ENCODE measurements at places on chromosomes 12 and 14. TPM values are rescaled to one million over a fixed set of nuclear protein-coding genes. Genes with fewer than 3 reads are reported as not detected.

DNA sequence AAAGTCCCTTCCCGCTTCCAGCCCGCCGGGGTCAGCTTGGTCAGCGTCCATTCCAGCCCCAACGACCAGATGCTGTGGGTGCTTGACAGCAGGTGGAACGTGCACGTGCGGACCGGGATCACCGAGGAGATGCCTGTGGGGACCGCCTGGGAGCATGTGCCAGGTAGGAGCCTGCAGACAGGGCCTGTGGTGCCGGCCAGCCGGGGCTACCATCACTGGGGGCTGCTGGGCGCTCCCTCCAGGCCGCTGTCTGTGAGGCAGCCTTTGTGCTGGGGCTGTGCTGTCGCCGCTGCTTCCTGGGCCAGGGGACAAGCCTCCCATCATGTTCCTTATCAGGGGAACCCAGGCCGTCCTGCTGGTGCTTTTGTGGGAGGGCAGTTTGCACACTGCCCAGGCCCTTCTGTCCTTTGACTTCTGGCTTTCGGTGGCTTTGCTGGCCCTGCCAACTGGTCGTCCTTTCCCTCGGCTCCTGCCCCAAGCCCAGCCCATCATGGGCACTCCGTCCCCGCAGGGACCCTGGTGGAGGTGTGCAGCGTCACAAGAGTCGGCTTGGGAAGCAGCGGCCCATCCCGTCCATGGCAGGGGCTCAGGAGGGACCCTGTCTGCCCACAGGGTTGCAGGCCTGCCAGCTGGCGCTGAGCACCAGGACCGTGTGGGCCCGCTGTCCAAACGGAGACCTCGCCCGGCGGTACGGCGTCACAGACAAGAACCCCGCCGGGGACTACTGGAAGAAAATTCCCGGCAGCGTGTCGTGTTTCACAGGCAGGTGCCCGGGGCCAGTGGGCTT lies 12.4 kb downstream of the ANKRD9 start:
- DNase-seq, result no peak

GRCh38 chr14:92439537-92440344 lies 73.8 kb upstream of the RIN3 start:
- no peak for DNase-seq

GRCh38 chr12:109559200-109559505 lies 14.2 kb downstream of the MMAB start:
- DNase-seq, result no peak

DNA sequence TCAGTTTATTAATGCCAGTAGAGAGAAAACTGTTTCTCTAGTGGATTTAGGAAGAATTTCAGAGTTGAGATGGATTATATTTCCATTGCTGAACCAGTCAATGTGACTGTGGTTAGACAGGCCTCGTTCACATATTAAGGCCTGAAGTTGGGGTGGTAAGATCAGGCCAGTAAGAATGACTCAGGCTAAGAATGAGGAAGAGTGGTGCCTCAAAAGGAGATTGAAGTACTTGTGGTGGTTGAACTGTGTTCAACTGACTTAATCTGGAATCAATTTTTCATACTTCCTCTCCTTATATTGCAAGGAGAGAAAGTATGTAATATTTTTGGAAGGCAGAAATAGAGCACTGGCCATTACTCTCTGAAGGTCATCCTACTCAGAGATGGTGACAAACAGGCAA lies 37.8 kb upstream of the ATF7IP start:
- DNase-seq, result no peak

GRCh38 chr14:51201890-51202289 lies 38.2 kb upstream of the TMX1 start:
- DNase-seq, result no peak

- DNase-seq, result peak; percentile 27
Measured at GRCh38 chr12:53169644-53170043, 10.9 kb upstream of the ZNF740 start.

DNA sequence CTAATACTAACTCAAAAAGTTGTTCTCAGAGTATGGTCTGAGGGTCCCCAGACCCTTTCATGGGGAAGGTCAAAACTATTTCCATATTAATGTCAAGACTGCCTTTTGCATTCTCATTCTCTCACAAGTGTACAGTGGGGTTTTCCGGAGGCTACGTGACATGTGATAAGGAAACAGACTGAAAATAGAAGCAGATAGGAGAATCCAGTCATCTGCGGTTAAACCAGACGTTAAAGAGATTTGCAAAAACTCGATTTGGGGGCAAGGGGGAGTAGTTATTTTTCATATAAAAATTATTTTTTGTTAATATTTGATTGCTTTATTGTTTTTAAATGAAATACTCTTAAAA lies 1.0 kb upstream of the NAP1L1 start:
- DNase-seq, result no peak

DNA sequence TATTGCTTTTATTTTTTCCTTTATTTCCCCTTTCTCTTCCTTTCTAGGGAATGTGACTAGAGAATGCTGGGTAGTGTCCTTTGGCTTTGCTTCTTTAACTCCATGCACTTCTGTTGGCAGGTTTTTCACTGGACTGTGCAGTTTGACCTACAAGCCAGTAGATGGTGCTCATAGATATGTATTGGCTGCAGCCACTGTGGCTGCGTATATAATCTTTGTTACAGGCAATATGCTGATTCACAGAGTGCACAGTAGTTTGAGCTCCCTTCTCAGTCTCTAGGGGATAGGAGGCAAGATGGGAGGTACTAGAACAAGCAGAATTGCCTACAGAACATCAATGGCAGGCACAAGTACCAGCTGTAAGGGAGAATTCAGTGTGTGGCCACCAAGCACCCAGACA lies 503.5 kb downstream of the LRFN5 start:
- no peak for DNase-seq

- peak; percentile 96 for DNase-seq
Measured at GRCh38 chr12:124381456-124382296, 86.8 kb downstream of the RFLNA start.

GRCh38 chr12:76158518-76159321 lies 74.2 kb upstream of the NAP1L1 start:
- DNase-seq, result no peak

GRCh38 chr12:116497051-116497591 lies 62.1 kb upstream of the MAP1LC3B2 start:
- no peak for DNase-seq

DNA sequence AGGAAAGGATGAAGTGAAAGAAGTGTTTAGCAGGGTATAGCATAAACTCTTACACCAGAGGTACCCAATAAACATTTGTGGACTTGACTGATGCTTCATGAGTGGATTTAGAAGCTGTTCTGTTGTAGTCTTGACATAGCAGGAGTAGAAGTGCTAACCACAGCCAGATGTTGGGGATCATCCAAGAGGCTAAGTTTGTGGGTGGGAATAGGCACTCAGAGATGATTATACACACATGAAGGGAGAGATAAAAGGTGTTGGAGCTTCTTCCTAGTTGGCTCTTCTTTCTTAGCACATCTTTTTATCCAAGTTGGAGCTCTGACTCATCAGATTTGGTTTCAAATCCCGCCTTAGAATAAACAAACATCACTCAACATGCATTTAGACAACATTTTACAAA lies 166.7 kb upstream of the E2F7 start:
- no peak for DNase-seq

DNA sequence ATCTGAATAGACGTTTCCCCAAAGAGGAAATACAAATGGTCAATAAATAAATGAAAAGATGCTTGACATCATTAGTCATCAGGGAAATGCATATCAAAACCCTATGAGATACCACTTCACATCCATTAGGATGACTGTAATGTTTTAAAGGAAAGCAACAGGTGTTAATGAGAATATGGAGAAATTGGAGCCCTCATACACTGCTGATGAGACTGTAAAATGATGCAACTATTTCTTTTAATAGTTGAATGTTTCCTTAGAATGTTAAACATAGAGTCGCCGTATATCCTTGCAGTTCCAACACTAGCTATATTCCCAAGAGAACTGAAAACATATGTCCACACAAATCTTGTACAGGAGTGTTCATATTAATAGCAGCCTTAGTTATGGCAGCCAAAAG lies 133.2 kb downstream of the SLC38A4 start:
- DNase-seq, result no peak

- DNase-seq, result no peak
Measured at GRCh38 chr14:69858801-69859200, 20.4 kb upstream of the SMOC1 start.

GRCh38 chr14:72516936-72517700 lies 376.8 kb downstream of the DPF3 start:
- peak; percentile 71 for DNase-seq

- peak; percentile 72 for DNase-seq
Measured at GRCh38 chr14:64878837-64879634, 671 bp downstream of the SPTB start.

DNA sequence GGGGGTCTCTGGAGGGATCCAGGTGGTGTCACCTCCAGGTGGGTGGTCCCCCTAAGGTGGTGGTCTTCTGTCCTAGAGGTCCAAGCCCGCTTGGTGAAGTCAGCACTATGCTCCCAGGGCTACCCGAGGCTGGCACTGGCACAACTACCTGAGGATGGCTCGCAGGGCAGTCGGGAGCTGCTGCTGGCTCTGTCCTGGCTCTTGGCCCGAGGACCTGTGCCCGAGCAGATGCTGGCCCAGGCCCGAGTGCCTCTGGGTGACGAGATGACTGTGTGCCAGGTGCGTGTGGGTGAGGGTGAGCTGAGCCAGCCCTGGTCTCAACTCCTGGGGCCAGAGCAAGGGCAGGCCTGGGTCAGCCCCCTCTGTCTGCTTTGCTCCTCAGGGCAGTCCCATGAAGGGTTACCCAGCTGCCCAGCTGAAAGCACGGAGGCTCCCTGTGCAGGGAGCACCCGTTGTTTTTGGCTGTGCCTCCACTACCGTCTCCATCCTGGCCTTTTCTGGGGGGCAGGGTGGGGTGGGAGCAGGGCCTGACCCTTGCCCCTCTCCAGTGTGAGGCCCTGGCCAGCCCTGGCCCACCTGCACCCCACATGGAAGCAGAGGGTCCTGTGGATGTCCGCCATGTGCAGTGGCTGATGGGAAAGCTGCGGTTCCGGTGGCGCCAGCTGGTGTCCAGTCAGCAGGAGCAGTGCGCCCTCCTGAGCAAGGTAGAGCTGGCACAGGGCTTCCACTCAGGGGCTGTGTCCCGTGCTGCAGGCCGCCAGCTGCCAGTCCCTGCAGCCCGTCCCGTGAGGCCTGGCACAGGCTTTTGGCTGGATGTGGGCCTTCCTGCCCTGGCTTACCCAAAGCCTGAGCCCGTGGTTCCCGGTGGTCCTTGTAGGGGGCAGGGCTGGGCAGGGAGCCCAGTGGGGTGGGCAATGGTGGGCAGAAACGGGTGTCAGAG lies 1.3 kb downstream of the TEDC1 start:
- DNase-seq, result peak; percentile 78

- DNase-seq, result no peak
Measured at GRCh38 chr14:87705439-87705896, 287.5 kb downstream of the GALC start.

DNA sequence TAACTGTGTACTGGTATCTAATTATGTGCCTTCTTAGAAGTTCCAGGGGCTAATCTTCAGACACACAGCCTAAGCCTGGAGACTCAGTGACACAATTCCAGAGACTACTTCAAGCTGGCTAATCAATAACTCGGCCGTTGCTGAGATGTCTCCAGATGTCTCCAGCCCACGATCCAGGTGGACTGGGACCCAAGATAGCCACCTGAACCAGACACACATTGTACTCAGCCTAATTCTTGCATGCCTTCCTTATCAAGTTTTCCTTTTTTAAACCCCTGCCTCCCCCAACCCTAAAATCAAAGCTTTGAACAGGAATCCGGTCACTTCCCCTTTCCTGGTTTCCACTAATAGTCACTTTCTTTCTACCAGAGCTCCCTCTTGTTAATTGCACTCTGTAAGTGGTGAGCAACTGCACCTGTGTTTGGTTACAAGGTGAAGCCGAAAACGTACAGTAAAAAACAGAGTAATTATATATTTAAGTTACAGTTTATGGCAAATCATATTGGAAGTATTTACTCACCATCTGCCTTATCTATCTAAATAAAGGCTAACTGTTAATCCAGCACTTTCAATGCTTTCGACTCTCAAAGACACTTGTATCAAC lies 39.8 kb upstream of the PTGDR start:
- no peak for DNase-seq

DNA sequence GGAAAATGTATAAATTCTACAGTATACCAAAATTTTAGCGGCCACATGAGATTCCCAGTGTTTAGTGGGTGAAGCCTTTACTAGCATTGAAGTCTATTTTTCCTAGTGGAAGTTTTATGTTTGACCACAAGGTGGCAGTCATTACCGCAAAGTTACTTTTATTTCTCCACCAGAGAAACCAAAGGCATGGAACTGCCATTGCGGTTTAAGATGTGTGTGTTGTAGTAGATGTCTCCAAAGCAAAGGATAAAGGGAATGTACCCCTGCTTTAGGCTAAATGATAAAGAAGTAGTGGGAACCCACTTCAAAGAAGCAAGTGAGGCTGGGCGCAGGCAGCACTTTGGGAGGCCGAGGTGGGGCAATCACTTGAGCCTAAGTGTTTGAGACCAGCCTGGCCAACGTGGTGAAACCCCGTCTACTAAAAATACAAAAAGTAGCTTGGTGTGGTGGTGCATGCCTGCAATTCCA lies 140.5 kb downstream of the PRKCH start:
- no peak for DNase-seq

GRCh38 chr14:75303381-75303789 lies 24.8 kb downstream of the FOS start:
- DNase-seq, result peak; percentile 81

DNA sequence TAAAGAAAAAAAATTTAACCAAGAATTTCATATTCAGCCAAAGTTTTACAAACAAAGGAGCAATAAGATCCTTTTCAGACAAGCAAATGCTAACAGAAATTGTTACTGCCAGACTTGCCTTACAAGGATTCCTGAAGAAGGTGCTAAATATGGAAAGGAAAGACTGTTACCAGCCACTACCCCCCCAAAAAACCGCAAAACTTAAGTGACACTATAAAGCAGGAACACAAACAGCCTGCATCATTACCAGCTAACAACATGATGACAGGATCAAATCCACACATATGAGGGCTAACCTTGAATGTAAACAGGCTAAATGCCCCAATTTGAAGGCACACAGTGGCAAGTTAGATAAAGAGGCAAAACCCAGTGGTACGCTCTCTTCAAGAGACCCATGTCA lies 55.7 kb downstream of the APOBEC1 start:
- no peak for DNase-seq

The GPR137C gene
- 0.62 TPM for total RNA-seq

The GPX2 gene
- total RNA-seq, result not detected

The ASCL4 gene
- total RNA-seq, result not detected

The REM2 gene
- 0.75 TPM for total RNA-seq

The OTX2 gene
- not detected for total RNA-seq

The KRT75 gene
- not detected for total RNA-seq

The ACRBP gene
- total RNA-seq, result 5.2 TPM

The MYF5 gene
- not detected for total RNA-seq

The RFX4 gene
- not detected for total RNA-seq

The HOXC13 gene
- 0.32 TPM for total RNA-seq

The KRT73 gene
- not detected for total RNA-seq

The NTS gene
- 0.65 TPM for total RNA-seq

The SIX6 gene
- not detected for total RNA-seq

The MSI1 gene
- total RNA-seq, result 0.32 TPM

Data from aorta (tissue), 5 donors.